Dorsolateral prefrontal cortex (tissue), 122 donors: ENCODE measurements at places on chromosomes 7 and 10.

DNA sequence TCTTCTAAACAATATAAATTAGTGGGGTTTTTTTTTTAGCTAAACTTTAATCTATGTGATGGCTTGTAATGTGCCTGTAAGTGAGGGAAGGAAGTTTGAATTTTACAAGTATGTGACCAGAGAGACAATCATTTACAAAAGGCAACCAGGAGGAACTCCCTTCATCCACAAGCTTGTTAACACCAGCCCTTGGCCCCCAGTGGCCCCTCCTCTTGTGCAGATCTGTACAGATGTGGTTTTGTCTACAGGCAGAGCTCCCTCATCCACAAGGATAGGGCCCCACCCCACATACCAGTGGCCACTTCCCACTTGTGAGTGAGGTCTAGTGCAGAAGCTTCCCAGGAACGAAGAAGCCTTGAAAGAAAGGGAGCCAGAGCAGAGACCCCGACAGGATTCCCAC lies 234.1 kb upstream of the KMT2E start:
- no peak for DNase-seq

DNA sequence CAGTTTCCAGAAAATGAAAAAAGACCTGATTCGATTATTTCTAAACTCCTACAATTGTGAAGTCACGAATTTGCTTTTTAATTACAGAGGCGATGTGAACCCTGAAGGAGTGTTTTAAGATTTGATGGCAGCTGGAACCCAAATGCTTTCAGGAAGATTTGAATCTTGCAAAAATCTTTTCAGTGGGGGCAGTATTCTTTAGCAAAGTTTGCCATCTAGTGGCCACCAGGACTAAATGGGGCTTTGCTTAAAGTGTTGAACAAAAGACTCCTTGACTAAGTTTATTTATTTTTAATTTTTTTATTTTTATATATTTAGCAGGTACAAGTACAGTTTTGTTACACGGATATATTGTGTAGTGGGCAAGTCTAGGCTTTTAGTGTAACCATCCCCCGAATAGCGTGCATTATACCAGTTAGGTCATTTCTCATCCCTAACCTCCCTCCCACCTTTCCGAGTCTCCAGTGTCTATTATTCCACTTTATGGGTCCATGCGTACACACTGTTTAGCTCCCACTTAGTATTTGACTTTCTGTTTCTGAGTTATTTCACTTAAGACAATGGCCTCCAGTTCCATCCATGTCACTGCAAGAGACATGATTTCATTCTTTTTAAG lies 98.8 kb downstream of the CACNB2 start:
- DNase-seq, result no peak

- no peak for DNase-seq
These were observed 221.8 kb downstream of the PHF14 start for GRCh38 chr7:11195502-11195901.

- no peak for DNase-seq
These were observed 1.3 kb upstream of the ITPRIP start for GRCh38 chr10:104339469-104340110.
